Activated naive CD8-positive, alpha-beta T cell treated with anti-CD3 and anti-CD28 coated beads, Interleukin-2, amount 10 ng/mL, durations not matched to agents 7 days and 5 days (primary cell): ENCODE measurements at places on chromosomes 4 and X.
A peak's percentile ranks its signal among the peaks of the same experiment; 100 is the strongest.

DNA sequence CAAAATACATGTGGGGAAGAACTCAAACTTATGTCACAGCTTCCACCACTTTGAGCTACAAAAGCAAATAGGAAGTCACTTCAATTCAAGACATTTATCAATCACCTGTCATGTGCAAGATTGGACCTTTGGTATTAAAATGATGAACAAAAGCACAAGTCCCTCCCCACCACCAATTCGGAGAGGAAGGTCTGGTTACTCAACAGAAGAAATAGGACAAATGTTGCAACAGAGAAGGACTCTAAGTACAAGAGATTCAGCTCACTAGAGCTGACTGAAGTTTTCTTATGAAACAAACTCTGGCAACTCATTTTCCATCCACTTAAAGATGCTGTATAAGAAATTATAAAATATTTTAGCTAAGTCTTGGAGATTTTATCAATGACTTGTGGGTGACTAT, 16.0 kb upstream of the MMRN1 start:
- no peak overlapping the region for H3K4me3 ChIP-seq
- H3K27ac ChIP-seq, result no peak overlapping the region
- no peaks in the 10 kb centered on the region for H3K36me3 ChIP-seq
- DNase-seq, result no peak
- H3K27me3 ChIP-seq, result peaks cover 22% of the 10 kb centered on the region

- no peaks in the 10 kb centered on the region for H3K4me1 ChIP-seq
- DNase-seq, result no peak
- H3K36me3 ChIP-seq, result peaks cover 5% of the 10 kb centered on the region
- no peak overlapping the region for H3K27ac ChIP-seq
Observed at GRCh38 chr4:89119836-89120235, 8.5 kb downstream of the TIGD2 start.

DNA sequence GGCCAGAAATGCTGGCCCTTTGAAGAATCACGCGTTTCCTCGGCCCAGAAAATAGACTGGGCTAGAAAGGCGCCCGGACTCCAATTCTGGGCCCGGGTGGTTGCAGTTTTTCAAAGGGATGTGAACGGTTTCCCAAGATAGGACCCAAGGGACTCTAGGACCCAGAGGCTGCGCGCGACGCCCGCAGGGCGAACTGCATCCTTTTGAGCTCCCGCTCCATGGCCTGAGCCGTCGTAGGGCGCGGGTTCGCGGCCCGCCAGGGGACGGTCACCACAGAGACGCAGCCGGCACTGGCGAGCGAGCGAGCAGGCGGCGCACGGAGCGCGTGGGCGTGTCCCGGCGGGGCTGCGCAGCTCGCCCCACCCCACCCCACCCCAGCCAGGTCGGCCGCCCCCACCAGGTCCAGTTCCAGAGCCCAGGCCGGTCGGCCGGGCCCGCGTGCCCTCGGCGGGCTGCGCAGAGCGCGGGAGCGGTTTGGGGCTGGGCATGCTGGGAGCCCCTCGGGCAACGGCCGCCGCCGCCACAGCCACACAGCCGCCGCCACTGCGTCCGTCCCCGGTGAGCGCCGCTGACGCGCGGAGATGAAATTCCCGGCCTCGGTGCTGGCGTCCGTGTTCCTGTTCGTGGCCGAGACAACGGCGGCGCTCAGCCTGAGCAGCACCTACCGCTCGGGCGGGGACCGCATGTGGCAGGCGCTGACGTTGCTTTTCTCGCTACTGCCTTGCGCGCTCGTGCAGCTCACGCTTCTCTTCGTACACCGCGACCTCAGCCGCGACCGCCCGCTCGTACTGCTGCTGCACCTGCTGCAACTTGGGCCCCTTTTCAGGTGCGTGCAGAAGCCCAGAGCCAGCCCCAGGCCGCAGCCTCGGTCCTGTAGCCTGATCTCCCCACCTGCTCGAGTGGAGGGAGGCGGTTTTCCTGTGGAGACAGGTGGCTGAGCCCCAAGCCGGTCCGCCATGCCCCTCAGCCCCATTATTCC, at the start of gene XK:
Gene XK (plus strand): TSS at position 411 of the 979 bp plus-strand sequence. CDS start 171 bp downstream, at position 582.
- H3K4me1 ChIP-seq, result no peaks in the 10 kb centered on the region
- H3K27ac ChIP-seq, result no peak within 1 kb of the TSS
- DNase-seq, result peak; percentile 53

- no peaks in the 10 kb centered on the region for H3K36me3 ChIP-seq
- H3K27ac ChIP-seq, result no peak overlapping the region
- H3K4me1 ChIP-seq, result no peaks in the 10 kb centered on the region
Observed at GRCh38 chr4:129371926-129372325, 276.0 kb downstream of the C4orf33 start.
